Thoracic aorta (tissue), 2 donors: ENCODE measurements at places on chromosomes 4 and X. TPM values are rescaled to one million over a fixed set of nuclear protein-coding genes. Genes with fewer than 3 reads are reported as not detected.

DNA sequence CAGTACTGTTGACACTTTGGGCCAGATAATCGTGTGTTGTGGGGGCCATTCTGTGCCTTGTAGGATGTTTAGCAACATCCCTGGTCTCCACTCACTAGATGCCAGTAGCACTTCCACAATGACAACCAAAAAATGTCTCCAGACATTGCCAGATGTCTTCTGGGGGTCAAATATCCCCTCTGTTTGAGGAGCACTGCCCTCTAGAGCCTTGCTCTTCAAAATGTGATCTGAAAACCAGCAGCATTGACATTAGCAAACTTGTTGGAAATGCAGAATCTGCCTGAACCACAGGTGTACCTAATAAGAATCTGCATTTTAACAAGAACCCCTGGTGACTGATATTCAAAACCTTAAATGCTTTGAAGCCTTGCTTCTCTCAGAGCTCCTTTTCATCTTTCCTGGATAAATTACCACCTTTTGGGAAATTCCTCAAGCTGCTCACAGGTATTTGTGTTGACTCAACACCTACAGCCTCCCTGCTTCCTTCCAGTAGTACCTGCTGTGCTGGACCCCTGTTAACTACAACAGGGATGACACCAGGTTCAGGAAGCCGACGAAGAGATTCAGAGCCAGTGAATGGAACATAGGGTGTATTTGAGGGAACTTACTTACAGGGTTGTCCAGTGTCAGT, 459.0 kb upstream of the NR3C2 start:
- H3K36me3 ChIP-seq: no peaks in the 10 kb centered on the region
- no peak overlapping the region for H3K4me3 ChIP-seq
- no peaks in the 10 kb centered on the region for H3K27me3 ChIP-seq
- H3K4me1 ChIP-seq: no peaks in the 10 kb centered on the region

DNA sequence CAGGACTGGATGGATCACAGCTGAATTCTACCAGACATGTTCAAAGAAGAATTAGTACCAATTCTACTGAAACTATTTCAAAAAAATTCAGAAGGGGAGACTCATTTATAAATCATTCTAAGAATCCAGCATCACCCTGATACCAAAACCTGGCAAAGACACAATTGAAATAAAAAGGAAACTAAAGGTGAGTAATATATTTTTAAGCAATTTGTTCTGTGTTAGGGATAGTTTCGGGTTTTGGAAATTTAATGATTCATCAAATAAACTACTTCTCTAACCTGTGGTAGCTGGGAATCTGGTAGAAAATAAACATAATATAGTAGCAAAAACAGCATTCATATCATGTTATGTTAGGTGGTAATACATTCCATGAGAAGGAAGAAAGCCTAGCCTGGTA, 662.2 kb upstream of the BOD1L1 start:
- no peaks in the 10 kb centered on the region for H3K27me3 ChIP-seq
- no peak overlapping the region for H3K27ac ChIP-seq
- no peaks in the 10 kb centered on the region for H3K36me3 ChIP-seq
- no peaks in the 10 kb centered on the region for H3K4me1 ChIP-seq
- DNase-seq: no peak
- no peak overlapping the region for H3K4me3 ChIP-seq

DNA sequence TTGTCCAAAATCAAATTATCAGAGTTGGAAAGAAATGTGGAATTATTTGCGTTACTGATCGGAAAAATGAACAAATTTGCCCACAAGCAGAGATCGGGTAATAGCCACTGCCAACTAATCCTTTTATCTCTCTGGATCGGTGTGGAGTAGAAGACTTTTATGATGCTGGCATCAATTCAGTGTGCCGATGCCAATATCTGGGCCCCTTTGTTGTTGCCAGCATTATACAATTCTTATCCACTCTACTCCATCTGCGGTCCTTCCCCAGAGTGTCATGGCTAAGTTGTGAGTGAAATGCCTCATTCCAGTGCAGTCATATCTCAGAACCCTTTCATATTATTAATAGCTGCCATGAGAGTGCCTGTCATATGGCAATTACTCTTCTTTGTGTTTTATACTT, 660.2 kb downstream of the ADGRL3 start:
- H3K36me3 ChIP-seq: no peaks in the 10 kb centered on the region
- no peaks in the 10 kb centered on the region for H3K4me1 ChIP-seq
- no peaks in the 10 kb centered on the region for H3K27me3 ChIP-seq
- no peak overlapping the region for H3K27ac ChIP-seq
- H3K4me3 ChIP-seq: no peak overlapping the region

The TASL gene
- 0.54 TPM for total RNA-seq

The HSFX1 gene
- total RNA-seq: 0.54 TPM
